Stimulated activated CD4-positive, alpha-beta T cell treated with anti-CD3 and anti-CD28 coated beads, TNF-alpha, amount 100 ng/mL, for 1 hour (primary cell): ENCODE measurements at places on chromosomes 4 and X.

DNA sequence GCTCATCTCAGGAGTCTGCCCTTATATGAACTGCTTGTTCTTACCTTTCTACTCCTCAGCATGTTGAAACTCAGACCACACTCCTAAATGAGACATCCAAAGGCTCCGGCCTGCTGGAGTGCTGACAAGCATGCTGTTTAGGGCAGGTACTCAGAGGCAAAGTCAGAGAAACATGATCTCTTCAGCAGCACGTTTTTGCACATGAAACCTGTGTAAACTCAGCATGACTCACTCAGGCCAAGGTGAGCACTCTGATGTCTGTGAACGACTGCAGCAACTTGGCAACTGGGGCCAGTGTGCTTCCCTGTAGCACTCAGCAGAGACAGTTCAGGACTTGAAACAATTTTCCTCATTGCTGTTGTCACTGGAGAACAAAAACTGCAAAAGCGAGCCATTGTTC lies 109.6 kb downstream of the PACRGL start:
- no peak for DNase-seq

- DNase-seq: no peak
These were observed 11.5 kb downstream of the PRPS2 start for GRCh38 chrX:12802741-12803140.

DNA sequence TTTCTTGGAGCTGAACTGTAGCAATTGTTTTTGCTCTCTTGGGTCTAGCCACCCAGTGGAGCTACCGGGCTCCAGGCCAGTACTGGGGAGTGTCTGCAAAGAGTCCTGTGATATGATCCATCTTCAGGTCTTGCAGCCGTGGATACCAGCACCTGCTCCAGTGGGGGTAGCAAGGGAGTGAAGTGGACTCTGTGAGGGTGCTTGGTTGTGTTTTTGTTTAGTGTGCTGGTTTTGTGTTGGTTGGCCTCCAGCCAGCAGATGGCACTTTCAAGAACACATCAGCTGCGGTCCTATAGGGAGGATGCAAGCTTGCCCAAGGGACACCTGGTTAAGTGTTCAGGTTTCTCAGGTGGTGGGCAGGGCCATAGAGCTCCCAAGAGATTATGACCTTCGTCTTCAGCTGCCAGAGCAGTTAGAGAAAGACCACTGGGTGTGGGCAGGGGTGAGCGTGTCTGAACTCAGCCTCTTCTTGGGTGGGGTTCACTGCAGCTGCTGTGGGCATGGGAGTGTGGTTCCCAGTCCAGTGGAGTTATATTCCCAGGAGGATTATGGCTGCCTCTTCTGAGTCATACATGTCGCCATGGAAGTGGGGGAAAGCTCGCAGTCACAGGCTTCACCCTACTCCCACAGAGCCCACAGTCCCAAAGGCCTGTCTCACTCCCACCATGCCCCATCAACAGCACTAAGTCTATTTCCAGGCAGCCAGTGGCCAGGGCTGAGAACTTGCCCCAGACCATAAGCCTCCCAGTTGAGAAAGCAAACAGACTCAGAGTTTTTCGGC lies 811.6 kb downstream of the GLUD2 start:
- DNase-seq: no peak

GRCh38 chrX:97629597-97629985 lies 745.9 kb downstream of the RPA4 start:
- DNase-seq: no peak

- no peak for DNase-seq
These were observed 6.8 kb downstream of the PDS5A start for GRCh38 chr4:39970671-39971640.

- DNase-seq: no peak
These were observed 6.8 kb upstream of the CISD2 start for GRCh38 chr4:102862016-102862415.

- DNase-seq: no peak
These were observed 77.1 kb downstream of the RBM47 start for GRCh38 chr4:40552536-40552935.
